A549 treated with Hydrocortisone at 1 μM for 4 hours (cell line): ENCODE measurements at places on chromosomes 13 and 19. TPM values are rescaled to one million over a fixed set of nuclear protein-coding genes. Genes with fewer than 3 reads are reported as not detected.

Gene IL11
- total RNA-seq: 11.8 to 15.1 TPM (median 12.3 TPM) in 5 replicates

Gene FUT6
- not detected in 5 replicates for total RNA-seq

Gene SHISA2
- not detected in 5 replicates for total RNA-seq

Gene ZNF350
- 3.3 to 6.3 TPM (median 3.6 TPM) in 5 replicates for total RNA-seq

Gene DBP
- total RNA-seq: 1.6 to 2.3 TPM (median 1.8 TPM) in 5 replicates

Gene NLRP9
- not detected in 5 replicates for total RNA-seq

Gene UBL3
- 7.0 to 11.0 TPM (median 8.8 TPM) in 5 replicates for total RNA-seq

Gene SMIM44
- not detected in 5 replicates for total RNA-seq

Gene ZNF571
- total RNA-seq: 0.70 to 1.6 TPM (median 1.2 TPM) in 5 replicates

Gene CEACAM7
- total RNA-seq: 0.03 to 0.18 TPM (median 0.10 TPM) in 3 of 5 replicates, not detected in the others

Gene CADM4
- 7.7 to 11.6 TPM (median 8.9 TPM) in 5 replicates for total RNA-seq

Gene DACH1
- total RNA-seq: not detected in 5 replicates

Gene SLITRK1
- not detected in 5 replicates for total RNA-seq

Gene OVOL3
- total RNA-seq: 0.17 to 0.60 TPM (median 0.36 TPM) in 4 of 5 replicates, not detected in the other

Gene RXFP2
- not detected in 5 replicates for total RNA-seq

Gene SLC8A2
- total RNA-seq: 0.16 to 0.23 TPM (median 0.22 TPM) in 5 replicates

Gene PLPP2
- total RNA-seq: 85.3 to 109 TPM (median 99.8 TPM) in 5 replicates

Gene SAE1
- 197 to 260 TPM (median 209 TPM) in 5 replicates for total RNA-seq

Gene KISS1R
- total RNA-seq: 0.18 to 0.53 TPM (median 0.47 TPM) in 5 replicates

Gene FPR2
- not detected in 5 replicates for total RNA-seq

Gene STX10
- 41.0 to 54.7 TPM (median 52.0 TPM) in 5 replicates for total RNA-seq

Gene TNFRSF19
- 2.8 to 4.7 TPM (median 3.4 TPM) in 5 replicates for total RNA-seq

Gene HMG20B
- 41.3 to 60.6 TPM (median 56.1 TPM) in 5 replicates for total RNA-seq

Gene EXOC3L2
- total RNA-seq: 1.5 to 2.5 TPM (median 2.0 TPM) in 5 replicates

Gene ZNF304
- 2.0 to 2.9 TPM (median 2.2 TPM) in 5 replicates for total RNA-seq

Gene LYL1
- 0.67 to 1.1 TPM (median 0.71 TPM) in 5 replicates for total RNA-seq

Gene ZNF71
- 8.8 to 11.8 TPM (median 10.9 TPM) in 5 replicates for total RNA-seq

Gene ZNF541
- not detected in 5 replicates for total RNA-seq

Gene MRI1
- total RNA-seq: 10.3 to 12.9 TPM (median 12.5 TPM) in 5 replicates
